CD4-positive, alpha-beta T cell treated with Interleukin-4 for 4 hours (primary cell): ENCODE measurements at places on chromosomes 3 and 15.

DNA sequence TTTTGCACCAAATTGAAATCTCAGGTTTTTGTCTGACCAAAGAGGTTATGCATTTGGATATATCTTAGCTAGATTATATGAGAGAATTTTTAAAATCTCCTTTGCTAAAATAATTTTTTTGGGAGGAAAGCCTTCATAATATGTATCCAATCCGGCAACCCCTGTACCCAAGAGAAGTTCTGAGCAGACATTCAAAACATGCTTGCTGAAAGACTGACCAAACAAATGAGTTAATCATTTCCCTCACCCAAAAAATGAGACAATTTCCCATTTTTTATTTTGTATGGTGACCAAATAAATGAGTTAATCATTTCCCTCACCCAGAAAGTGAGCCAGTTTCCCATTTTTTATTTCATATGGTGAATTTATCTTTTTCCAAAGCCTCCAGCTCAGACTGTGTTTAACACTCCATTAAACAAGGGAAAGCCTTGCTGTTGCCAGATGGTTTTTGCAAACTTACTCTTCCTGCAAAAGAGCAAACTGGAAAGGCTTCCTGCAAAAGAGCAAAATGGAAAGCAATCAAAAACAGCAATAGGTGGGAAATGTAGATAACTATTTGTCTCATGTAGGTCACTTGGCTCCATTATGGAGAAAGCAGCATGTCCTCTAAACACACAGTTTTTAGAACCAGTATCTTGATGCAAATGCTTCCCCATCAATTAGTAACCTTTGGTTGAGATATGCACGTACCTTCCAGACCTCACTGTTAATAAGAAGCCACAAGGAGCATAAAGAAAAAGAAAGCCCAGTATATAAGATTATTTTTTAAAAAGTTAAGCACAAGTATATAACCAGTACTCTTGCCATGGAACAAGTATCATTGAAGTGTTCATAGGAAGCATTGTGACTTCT, 78.4 kb upstream of the OSTN start:
- no peak for DNase-seq

- no peak for DNase-seq
Observed at GRCh38 chr3:20222274-20222673, 36.3 kb upstream of the SGO1 start.

DNA sequence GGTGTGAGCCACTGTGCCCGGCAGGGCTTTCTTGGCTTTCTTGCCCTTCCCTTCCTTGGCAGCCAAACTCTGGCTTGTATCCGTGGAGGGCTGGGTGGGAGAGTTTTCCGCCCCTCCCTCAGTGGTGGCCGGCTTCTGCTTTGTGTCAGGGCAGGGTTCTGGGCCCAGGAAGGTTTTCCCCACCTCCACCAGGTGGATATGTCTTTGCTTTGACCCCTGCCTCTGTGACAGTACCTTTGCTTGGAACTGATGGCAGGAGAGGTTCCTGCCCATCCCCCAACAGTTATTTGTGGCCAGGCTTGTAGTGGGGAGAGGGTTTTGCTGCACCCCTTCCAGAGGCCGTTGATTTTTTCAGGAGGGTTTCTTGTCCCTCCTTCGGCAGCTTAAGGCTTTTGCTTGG, 24.3 kb downstream of the CSPG5 start:
- DNase-seq, result no peak

- DNase-seq, result no peak
Observed at GRCh38 chr3:72887343-72887704, 522 bp upstream of the GXYLT2 start.

- no peak for DNase-seq
Observed at GRCh38 chr15:61807281-61807929, 252.8 kb downstream of the VPS13C start.

GRCh38 chr3:74115906-74116305, 491.2 kb upstream of the PDZRN3 start:
- DNase-seq, result no peak

GRCh38 chr3:188947401-188948280, 224.1 kb upstream of the TPRG1 start:
- no peak for DNase-seq

GRCh38 chr3:42800251-42800650, 4.0 kb downstream of the HIGD1A start:
- no peak for DNase-seq

DNA sequence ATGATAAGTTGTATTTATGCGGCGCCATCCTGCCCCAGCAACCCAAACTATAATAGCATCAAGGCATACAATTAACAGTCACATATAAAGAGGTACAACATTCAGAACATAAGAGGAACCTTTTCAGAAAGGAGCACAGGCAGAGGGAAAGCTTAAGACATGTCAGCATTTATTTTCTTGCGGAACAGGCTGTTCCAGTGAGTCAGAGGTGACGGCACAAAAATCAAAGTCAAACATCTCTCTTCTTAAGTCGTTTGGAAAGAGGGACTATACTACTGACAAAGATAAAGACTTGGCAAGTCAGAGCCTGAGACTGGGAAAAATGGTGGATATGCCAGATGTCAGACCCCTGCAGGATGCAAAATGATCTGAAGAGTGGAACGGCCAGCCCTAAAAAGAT, 128.4 kb downstream of the CTNNB1 start:
- DNase-seq, result no peak

DNA sequence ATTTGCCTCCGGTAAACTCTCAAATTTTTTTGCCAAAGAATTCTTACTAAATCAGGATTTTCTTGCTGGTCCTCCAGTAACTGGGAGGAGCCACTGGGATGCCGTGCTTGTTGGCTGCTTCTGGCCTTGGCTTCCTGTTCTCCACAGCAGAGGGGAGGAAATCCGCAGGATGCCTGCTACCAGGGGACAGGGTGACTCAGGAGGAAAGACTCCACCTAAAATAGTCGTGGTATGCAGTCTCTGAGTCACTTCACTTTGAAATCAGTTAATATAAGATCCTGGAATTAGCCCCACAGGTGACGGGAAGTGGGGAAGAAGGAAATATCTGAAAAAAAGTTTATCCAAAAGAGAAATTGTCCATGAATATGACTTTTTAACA, 6.5 kb upstream of the TM4SF18 start:
- no peak for DNase-seq

DNA sequence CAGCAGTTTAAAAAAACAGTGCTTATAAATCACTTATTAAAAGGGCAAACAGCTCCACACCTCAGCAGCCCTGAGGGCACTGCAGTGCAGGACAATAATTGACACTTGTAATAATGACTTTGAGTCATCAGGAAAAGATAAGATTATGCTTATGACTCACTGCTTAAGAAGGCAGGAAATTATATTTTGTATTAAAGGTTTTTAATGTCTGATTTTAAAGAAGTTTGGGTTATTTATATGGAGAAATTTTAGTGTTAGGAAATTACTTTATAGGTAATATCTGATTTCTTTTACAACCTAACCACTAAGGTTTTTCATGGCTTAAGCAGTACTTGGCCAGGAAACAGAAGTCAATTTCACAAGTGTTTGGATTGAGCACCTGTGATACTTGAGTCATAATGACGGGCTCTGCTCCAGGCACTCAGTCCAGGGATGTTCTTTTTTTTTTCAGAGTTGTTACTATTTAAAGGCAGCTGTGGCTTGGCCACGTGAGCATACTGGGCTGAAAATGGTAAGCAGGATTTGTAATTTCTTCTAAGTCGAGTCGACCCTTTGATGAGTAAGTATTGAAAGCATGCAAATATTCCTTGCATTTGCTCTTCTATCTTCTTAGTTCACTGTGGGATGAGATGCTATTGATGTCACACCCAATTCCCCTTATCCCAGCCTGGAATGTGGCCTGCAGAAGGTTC, 21.6 kb upstream of the SLC6A20 start:
- DNase-seq, result no peak

DNA sequence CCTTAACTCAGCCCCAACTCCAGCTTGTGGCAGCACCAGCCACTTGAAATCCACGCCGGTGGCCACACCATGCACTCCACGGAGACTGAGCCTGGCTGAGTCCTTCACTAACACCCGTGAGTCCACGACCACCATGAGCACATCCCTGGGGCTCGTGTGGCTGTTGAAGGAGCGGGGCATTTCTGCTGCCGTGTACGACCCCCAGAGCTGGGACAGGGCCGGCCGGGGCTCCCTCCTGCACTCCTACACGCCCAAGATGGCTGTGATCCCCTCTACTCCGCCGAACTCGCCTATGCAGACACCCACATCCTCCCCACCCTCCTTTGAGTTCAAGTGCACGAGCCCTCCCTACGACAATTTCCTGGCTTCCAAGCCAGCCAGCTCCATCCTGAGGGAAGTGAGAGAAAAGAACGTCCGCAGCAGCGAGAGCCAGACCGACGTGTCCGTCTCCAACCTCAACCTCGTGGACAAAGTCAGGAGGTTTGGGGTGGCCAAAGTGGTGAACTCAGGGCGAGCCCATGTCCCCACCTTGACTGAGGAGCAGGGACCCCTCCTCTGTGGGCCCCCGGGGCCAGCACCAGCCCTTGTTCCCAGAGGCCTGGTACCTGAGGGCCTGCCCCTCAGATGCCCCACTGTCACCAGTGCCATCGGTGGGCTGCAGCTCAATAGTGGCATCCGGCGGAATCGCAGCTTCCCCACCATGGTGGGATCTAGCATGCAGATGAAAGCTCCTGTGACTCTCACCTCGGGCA, 42.9 kb downstream of the CCK start:
- DNase-seq, result no peak

DNA sequence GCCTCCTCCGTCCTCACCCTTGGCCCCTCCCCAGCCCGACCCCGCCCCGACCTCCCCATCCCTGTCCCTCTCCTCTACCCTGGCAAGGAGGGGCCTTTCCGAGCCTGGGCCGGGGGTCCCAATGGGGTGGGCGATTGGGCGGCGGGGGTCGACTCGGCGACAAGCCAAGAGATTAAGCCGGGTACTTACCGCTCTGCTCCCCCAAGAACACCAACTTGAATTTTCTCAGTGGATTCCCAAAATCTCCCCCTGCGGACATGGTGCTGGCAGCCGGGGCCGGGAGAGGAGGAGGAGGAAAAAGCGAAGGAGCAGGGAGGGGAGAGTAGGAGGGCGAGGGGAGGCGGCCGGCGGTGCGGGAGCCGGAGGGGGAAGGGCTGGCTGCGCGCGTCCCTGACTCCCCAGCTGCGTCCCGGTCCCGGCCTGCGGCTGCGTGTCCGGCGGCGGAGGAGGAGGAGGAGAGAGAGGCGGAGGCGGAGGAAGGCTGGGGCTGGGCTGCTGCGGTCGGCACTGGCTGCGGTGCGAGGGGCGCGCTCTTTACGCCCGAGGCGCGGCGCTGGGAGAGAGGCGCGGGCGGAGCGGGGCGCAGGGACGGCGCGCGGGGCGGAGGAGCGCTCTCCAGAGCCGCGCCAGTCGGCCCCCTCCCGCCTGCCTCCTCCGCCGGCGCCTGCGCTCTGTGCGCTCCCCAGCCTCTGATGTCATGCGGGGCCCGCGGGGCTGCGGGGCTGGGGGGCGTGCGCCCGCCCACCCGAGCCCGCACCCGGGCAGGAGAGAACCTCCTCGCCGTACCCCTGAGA, at the start of gene RAB6B:
TSS of gene RAB6B (minus strand) at position 675 of the 794 bp plus-strand sequence. CDS start at position 259, 416 bp downstream.
- DNase-seq, result no peak

- no peak for DNase-seq
Observed at GRCh38 chr15:64146885-64147681, 4.4 kb upstream of the SNX22 start.

DNA sequence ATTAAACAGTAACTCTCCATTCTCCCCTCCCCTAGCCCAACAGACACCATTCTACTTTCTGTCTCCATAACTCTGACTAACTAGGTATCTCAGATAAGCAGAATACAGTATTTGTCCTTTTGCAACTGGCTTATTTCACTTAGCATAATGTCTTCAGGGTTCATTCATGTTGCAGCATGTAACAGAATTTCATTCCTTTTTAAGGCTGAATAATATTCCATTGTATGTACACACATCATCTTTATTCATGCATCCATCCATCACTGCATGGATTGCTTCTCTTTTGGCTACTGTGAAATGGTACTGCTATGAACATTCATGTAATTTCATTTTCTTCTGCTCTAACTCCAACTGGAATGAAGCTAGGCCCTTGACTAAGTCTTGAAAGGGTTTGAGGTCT, 2.0 kb upstream of the PTPN23 start:
- no peak for DNase-seq

DNA sequence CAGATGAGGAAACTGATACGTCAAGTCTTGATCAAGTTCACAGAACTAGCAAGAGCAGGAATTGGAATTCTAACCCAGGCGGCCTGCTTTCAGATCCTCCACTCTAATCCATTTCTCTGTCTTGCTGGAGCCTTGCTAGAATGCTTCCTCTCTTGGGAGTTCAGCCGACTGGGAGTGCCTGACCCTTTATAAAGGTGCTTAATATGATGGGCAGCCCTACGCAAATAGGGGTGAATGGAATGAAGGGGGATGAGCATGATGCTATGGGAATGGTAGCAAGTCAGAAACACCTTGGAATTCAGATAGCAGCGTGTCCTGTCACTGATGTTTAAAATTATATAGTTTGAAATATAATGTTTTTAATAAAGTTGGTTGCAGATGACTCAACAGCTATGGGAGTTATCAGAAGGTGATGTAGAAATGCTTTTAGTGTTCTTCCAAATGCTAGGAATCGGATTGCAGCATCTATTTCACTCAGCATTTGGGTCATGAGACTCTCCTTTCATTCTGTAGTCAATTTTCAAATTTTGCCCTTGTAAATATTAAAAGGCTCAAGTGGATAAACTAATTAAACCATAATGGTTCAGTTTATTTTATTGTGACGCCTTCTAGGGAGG, 150.7 kb downstream of the FNDC3B start:
- no peak for DNase-seq
